ENCODE measurements at places on chromosomes 12 and 14.
A peak's percentile ranks its signal among the peaks of the same experiment; 100 is the strongest.

DNA sequence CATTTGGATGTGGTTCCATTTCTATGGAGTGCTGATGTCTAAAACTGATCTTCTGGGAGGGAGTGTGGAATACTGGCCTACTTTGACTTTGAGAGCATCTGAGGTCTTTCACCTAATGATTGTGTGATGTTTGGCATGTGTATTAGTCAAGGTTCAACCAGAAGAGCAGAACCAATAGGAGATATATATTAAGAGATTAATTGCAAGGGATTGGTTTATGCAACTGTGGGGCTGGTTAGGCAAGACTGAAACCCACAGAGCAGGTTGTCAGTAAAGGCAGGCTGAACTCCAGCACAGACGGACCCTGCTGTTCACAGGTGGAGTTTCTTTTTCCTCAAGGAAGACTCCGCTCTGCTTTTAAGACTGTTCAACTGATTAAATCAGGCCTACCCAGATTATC lies 11.6 kb downstream of the BMAL2 start:
- no peak for DNase-seq

DNA sequence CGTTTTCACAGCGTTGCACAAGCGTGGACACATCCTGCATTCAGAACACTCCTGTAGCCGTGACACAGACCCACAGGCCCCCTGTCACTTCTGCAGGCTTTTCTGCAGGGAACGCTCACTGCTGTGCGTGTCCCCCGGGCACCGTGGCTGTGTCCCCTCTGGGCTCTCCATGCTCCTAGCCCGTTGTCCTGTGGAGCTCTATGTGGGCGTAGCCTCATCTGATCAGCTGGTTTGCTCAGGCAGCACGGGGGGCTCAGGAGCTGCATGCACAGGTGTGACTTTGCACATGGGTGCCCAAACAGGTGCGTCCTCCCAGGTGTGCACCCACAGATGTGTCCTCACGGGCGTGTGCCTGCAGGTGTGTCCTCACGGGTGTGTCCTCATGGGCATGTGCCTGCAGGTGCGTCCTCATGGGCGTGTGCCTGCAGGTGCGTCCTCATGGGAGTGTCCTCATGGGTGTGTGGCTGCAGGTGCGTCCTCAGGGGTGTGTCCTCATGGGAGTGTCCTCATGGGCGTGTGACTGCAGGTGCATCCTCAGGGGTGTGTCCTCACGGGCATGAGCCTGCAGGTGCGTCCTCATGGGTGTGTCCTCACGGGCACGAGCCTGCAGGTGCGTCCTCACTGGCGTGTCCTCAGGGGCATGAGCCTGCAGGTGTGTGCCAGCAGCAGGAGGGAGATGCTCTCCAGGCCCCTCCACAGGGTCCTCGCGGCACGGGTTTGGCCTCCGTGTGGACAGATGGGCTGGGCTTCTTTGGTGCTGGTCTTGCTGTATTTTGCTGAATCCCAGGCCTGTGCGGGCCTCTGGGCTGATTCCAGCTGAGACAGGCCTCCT lies 17.5 kb downstream of the MTA1 start:
- no peak for DNase-seq

GRCh38 chr12:78229591-78230101 lies 399.0 kb downstream of the NAV3 start:
- no peak for DNase-seq

- DNase-seq, result no peak
These were observed 6.6 kb downstream of the CHST11 start for GRCh38 chr12:104463368-104463767.

GRCh38 chr12:113894697-113895096 lies 71.4 kb downstream of the RBM19 start:
- no peak for DNase-seq

DNA sequence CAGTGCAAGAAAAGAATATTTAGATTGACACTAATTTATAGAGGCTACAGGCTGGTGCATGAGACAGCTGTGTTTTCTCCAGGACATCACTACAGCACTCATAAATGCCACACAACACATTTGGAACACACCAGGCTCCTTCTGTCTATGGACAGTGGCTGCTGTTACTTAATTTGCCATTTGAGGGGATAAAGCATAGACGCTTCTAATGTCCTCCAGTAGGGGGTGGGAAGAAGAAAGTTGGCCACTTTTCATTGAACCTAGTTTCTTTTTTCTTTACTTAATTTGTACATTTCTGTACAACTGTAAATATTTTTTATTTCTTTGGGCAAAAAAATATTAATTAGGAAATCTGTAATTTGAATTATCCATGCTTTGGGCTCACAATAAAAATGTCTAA lies 12.4 kb upstream of the RTN1 start:
- DNase-seq, result no peak

- DNase-seq, result no peak
These were observed 21.4 kb upstream of the CKAP4 start for GRCh38 chr12:106269150-106269771.

DNA sequence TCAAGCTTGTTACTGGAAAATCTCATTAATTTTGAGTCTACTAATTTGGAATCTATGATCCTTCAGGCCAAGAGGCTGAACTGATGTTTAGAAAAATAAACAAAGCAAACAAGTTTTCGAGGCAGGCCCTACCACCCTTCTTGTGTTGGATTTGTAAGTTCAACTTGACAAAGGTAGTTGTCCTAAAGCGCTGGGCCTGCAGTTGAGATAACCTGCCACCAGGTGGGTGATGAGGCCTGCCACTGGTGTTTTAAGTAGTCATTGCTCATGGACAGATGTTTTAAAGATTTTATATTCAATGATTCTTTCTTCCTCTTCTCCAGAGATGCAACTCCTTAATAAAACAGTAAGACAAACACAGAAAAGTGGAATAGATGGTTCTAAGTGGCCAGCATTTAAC lies 19.4 kb downstream of the ACVRL1 start:
- DNase-seq, result peak; percentile 35

GRCh38 chr12:121494093-121494787 lies 86.6 kb downstream of the KDM2B start:
- DNase-seq, result peak; percentile 8

DNA sequence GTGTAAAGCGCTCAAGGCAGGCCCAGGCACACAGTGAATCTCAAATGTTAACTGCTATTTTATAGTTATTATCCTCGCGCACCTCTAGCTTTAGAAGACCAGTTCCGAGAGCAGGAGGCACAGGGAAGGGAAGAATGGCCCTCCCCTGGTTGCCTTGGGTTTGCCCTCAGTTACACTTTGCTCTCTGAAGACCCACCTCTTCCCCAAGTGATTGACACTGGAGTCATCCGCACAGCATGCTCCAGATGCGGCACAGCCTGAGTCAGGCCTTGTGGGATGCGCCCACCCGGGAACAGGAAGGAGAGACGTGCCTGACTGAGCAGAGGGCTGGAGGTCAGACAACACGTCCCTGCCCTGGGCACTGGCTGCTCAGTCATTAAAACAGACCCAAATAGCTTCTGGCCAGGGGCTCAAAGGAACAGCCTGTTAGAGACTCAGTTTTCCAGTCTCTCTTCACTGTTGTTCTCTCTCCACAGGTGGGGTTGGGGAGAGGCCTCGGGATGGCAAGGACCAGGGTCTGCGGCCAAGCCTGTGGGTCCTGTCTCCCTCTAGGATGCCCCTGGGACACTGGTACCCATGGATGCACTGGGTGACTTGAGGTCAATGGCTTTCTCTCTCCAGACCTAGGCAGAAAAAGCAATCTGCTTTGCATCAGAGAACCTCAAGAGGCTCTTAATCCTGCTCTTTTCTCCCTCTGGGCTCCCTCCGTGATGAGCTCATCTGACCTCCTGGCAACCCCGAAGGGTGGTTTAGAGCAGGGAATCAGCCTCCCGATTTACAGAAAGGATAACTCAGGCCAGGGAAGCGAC lies 13.6 kb upstream of the MLXIP start:
- no peak for DNase-seq
